ENCODE measurements at places on chromosomes 2 and 18. TPM values are rescaled to one million over a fixed set of nuclear protein-coding genes. Genes with fewer than 3 reads are reported as not detected.

The CD207 gene
- polyA plus RNA-seq, result not detected

The TYMS gene
- polyA plus RNA-seq, result 516 TPM

The FER1L5 gene
- polyA plus RNA-seq, result not detected

The ADGRF3 gene
- polyA plus RNA-seq, result 1.7 TPM

The LINC00305 gene
- polyA plus RNA-seq, result not detected

The ASB18 gene
- polyA plus RNA-seq, result not detected

The FMNL2 gene
- polyA plus RNA-seq, result 0.30 TPM

The SERPINB5 gene
- polyA plus RNA-seq, result not detected

The QPCT gene
- 0.24 TPM for polyA plus RNA-seq

The ITGB6 gene
- polyA plus RNA-seq, result not detected

The MPP4 gene
- not detected for polyA plus RNA-seq

The COL4A3 gene
- polyA plus RNA-seq, result 2.4 TPM

The CTIF gene
- 0.76 TPM for polyA plus RNA-seq

The CNTNAP5 gene
- not detected for polyA plus RNA-seq

The NEB gene
- 0.47 TPM for polyA plus RNA-seq

The ADCYAP1 gene
- not detected for polyA plus RNA-seq

The CYRIA gene
- 9.8 TPM for polyA plus RNA-seq

The CCDC68 gene
- not detected for polyA plus RNA-seq

The RAB31 gene
- polyA plus RNA-seq, result 19.3 TPM

The PLCD4 gene
- polyA plus RNA-seq, result 0.65 TPM

The SLC35G4 gene
- polyA plus RNA-seq, result not detected

The G6PC2 gene
- polyA plus RNA-seq, result not detected

The FASTKD1 gene
- 67.6 TPM for polyA plus RNA-seq

The USP40 gene
- 17.8 TPM for polyA plus RNA-seq

The CHRNA1 gene
- polyA plus RNA-seq, result 0.13 TPM

The SLC8A1 gene
- polyA plus RNA-seq, result 0.04 TPM

The IL36B gene
- not detected for polyA plus RNA-seq

The C2orf74 gene
- 16.3 TPM for polyA plus RNA-seq

The CFAP53 gene
- 0.25 TPM for polyA plus RNA-seq

The IMP4 gene
- polyA plus RNA-seq, result 198 TPM

The CDC42EP3 gene
- 62.5 TPM for polyA plus RNA-seq

The ASXL3 gene
- polyA plus RNA-seq, result not detected

The WDR12 gene
- polyA plus RNA-seq, result 183 TPM

The CHST9 gene
- polyA plus RNA-seq, result not detected

The KANSL1L gene
- 2.7 TPM for polyA plus RNA-seq

The FBLN7 gene
- not detected for polyA plus RNA-seq

The PKDCC gene
- polyA plus RNA-seq, result 0.61 TPM

The MCM6 gene
- 89.9 TPM for polyA plus RNA-seq

The NHEJ1 gene
- polyA plus RNA-seq, result 17.8 TPM

The MEIS1 gene
- polyA plus RNA-seq, result not detected

The EVX2 gene
- polyA plus RNA-seq, result not detected

The TWSG1 gene
- polyA plus RNA-seq, result 43.5 TPM

The MAB21L4 gene
- polyA plus RNA-seq, result not detected

The RBM45 gene
- 21.7 TPM for polyA plus RNA-seq

The DLGAP1 gene
- polyA plus RNA-seq, result 1.9 TPM

The HK2 gene
- polyA plus RNA-seq, result 21.3 TPM

The CRYGC gene
- polyA plus RNA-seq, result not detected

The GPR55 gene
- polyA plus RNA-seq, result 10.2 TPM

The ANKRD30B gene
- not detected for polyA plus RNA-seq

All from GM12878 (cell line).